ENCODE measurements at places on chromosomes 3 and 15. TPM values are rescaled to one million over a fixed set of nuclear protein-coding genes. Genes with fewer than 3 reads are reported as not detected.

CYP8B1 gene
- total RNA-seq, result not detected

SERP1 gene
- 89.8 TPM for total RNA-seq

GPR156 gene
- total RNA-seq, result not detected

MAP6D1 gene
- total RNA-seq, result 1.6 TPM

CX3CR1 gene
- total RNA-seq, result 0.94 TPM

HMCES gene
- total RNA-seq, result 60.8 TPM

C3orf70 gene
- total RNA-seq, result not detected

WDR72 gene
- total RNA-seq, result not detected

MELTF gene
- total RNA-seq, result 5.6 TPM

B3GALNT1 gene
- 10.4 TPM for total RNA-seq

USP19 gene
- 77.8 TPM for total RNA-seq

IL5RA gene
- 0.64 TPM for total RNA-seq

Measured in activated naive CD8-positive, alpha-beta T cell treated with anti-CD3 and anti-CD28 coated beads, Interleukin-2, amount 10 ng/mL, durations not matched to agents 7 days and 5 days (primary cell).